ENCODE measurements at places on chromosomes 3 and 15.

- no peak for DNase-seq
Measured at GRCh38 chr3:122358703-122359032, 24.4 kb downstream of the MIX23 start.

GRCh38 chr15:65085207-65085753, 8.7 kb downstream of the KBTBD13 start:
- DNase-seq = no peak

GRCh38 chr3:183303690-183304089, 50.6 kb downstream of the B3GNT5 start:
- no peak for DNase-seq

- no peak for DNase-seq
Measured at GRCh38 chr3:111548092-111548491, 6.1 kb downstream of the CD96 start.

- DNase-seq = no peak
Measured at GRCh38 chr15:93823971-93824913, 407.1 kb upstream of the MCTP2 start.

DNA sequence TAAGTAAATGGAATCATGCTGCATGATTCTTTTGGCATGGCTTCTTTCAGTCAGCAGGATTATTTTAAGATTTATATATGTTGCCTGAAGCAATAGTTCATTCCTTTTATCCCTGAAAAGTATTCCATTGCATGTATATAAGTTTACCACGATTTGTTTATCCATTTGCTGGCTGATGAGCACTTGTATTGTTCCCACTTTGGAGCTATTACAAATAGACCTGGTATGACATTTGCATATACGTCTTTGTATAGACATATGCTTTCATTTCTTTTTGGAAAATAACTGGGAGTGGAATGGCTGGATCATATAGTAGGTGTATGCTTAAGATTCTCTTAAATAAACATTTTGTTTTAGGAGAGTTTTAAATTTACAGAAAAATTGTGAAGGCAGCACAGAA, 79.3 kb upstream of the CBLB start:
- no peak for DNase-seq

DNA sequence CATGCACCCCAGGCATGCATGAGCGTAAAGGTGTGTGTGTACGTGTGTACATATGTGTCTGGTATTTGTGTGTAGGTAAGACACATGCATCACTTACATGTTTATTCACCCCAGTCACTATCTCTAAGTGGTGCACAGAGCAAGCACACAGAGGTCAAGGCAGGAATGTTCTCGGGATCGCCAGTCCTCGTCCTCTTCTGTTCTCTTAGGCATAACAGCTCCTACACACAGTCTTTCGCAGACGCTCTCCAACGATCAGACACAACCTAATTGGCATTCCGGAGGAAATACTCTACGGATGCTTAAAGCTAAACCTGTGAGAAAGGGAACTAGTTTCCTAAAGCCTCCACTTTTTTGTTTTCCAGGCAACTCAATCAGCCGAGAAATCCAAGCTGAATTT, 95.9 kb downstream of the ADAMTS17 start:
- no peak for DNase-seq

DNA sequence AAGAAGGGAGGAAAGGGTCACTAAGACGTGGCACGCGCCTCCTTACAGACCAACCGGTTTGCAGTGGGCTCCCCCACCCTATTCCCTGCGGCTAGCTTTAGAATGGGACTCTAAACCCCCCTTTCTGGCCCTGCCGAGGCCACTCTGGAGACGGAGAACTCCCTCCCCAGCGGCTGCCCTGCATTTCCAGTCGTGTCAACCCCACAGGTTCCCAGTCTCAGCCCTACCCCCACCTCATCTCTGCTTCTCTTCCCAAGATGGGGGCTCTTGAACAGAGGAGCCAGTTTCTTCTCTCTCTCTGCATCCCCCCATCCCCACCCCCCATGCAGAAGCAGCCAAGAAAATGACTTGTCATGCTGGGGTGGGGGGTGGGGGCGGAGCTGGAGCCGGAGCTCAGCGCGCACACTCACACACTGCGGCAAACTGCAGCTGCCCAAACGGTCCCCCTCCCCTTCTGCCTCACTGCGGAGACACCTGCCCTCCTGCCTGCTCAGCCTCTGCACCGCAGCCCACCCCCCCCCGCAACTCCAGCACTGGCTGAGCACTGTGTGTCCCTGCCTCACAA, 871 bp downstream of the MAP1A start:
- no peak for DNase-seq

GRCh38 chr15:81950841-81951414, 94.9 kb downstream of the MEX3B start:
- DNase-seq = no peak

DNA sequence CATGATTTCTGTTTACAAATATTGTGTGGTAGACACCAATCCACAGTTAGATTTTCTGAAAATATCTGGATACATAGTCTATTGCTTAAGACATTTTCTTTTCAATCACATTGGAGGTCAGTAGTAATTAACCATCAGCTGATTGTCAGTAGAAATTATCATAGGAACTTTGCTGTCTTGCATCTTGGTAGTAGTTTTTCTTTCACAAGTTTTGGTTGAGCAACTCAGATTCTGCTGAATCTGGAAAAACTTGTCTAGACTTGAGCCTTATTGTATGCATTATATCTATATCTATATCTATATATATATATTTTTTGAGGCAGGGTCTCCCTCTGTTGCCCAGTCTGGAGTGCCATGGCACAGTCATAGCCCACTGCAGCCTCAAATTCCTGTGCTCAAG, 4.0 kb downstream of the RAB11A start:
- DNase-seq = no peak

All from T follicular helper cell (primary cell).